Stomach (tissue), 19 donors: ENCODE measurements at places on chromosomes 1 and 21.

DNA sequence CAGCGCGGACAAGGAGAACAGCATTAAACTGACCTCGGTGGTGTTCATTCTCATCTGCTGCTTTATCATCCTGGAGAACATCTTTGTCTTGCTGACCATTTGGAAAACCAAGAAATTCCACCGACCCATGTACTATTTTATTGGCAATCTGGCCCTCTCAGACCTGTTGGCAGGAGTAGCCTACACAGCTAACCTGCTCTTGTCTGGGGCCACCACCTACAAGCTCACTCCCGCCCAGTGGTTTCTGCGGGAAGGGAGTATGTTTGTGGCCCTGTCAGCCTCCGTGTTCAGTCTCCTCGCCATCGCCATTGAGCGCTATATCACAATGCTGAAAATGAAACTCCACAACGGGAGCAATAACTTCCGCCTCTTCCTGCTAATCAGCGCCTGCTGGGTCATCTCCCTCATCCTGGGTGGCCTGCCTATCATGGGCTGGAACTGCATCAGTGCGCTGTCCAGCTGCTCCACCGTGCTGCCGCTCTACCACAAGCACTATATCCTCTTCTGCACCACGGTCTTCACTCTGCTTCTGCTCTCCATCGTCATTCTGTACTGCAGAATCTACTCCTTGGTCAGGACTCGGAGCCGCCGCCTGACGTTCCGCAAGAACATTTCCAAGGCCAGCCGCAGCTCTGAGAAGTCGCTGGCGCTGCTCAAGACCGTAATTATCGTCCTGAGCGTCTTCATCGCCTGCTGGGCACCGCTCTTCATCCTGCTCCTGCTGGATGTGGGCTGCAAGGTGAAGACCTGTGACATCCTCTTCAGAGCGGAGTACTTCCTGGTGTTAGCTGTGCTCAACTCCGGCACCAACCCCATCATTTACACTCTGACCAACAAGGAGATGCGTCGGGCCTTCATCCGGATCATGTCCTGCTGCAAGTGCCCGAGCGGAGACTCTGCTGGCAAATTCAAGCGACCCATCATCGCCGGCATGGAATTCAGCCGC, 2.5 kb downstream of the S1PR1 start:
- peak; percentile 24 for DNase-seq

DNA sequence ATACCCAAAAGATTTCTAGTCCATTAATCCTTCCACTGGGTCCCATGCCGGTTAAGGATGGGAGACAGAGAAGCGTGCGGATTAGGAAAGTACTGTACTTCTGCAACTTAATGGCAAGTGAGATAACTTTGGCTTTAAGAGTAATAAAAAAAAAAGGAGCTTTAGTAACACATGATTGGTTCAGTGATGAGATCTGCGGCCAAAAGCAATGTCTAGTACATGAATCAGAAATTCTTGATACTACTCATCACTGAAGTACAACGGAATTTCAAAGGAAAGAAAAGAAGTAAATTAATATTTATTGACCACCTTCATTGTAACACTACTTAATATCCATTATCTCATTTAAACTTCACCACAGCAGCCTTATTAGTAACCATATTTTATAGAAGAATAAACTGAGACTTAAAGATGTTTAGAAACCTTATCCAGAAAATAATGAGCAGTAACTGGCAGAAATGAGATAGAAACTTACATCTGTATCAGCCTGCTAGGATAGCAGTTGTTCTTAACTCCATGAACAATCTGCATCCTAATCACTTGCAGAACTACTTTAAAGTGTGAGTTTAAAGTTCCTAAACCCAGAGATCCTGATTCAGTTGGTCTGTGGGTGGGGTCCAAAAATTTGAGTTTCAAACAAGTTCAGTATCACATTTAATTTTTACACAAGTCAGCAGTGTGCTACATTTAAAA, 14.1 kb upstream of the NUF2 start:
- DNase-seq = no peak

DNA sequence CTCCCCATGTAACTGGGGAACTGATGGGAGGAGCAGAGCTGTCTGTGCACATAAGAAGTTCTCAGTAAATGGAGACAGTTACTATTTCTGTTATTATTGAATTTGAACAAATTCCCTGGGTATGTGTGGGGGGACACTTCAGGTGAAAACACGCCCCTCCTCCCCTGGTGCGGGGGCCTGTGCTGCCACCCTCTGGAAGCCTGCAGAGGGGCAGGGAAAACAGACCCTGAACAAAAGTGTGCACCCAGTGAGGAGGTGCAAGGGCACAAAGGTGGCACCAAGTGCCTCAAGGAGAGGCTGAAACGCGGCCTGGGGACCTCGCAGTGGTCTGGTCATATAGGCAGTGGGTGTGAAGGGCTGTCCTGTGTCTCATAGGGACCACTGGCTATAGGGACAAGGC, 18.2 kb upstream of the NADK start:
- DNase-seq = no peak

DNA sequence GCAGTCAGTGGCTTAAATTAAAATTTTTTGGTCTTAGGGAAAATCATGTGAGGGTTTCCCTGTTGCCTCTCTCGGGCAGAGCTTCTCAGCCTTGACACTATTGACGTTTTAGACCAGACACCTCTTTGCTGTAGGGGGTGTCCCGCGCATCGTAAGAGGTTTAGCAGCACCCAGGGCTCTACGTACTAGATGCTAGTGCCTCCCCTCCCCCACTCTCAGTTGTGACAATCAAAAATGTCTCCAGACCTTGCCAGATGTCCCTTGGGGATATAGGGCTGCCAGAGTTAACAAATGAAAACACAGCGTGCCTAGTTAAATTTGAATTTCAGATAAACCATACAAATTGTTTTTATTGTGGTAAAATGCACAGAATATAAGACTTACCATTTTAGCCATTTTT, 293.3 kb downstream of the DISC1 start:
- peak; percentile 47 for DNase-seq

GRCh38 chr1:20846461-20847374, 59.6 kb upstream of the HP1BP3 start:
- DNase-seq = no peak

DNA sequence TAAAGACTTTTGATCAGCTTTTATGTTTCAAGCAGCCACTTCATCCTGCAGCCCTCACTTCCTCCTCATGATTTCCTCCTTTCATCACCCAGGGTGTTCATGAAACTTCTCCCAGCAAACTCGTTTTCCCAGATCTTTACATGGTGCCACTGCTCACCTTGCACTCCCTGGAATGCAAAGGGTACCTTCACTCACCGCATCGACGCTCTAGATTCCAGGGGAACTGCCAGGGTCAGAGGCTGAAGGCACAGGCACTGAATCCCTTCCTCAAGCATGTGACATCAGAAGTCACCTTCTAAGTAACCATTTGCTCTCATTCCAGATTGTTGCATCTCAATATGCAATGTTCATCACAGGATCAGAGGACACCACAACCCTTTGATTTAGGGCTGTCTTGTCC, 82.8 kb downstream of the PRKAB2 start:
- DNase-seq = no peak
